Midbrain (tissue), 1 donor: ENCODE measurements at places on chromosomes 12 and 14.

DNA sequence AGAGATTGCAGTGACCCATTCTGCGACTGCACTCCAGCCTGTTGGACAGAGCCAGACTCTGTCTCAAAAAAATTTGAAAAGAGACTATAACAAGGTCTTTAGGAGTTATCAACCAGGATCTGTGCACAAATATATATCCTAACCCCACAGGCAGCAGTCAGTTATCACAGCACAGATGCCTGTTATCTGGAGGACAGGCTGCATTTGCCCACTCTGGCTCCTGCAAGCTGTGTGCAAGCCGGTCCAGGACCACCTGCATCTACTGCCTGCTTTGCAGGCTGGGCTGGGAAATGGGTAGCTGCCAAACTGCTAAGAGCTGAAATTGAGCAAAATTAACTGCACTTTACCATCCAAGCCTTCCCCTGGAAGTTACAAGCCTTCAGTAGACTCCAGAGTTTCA is 21.4 kb upstream of the RCOR1 start:
- no peak for DNase-seq

GRCh38 chr12:6962285-6963015 is 8.0 kb downstream of the PHB2 start:
- DNase-seq, result no peak

GRCh38 chr14:24876996-24877395 is 173.0 kb downstream of the STXBP6 start:
- peak; percentile 74 for DNase-seq

GRCh38 chr14:35385042-35385839 is 19.3 kb downstream of the NFKBIA start:
- peak; percentile 83 for DNase-seq

DNA sequence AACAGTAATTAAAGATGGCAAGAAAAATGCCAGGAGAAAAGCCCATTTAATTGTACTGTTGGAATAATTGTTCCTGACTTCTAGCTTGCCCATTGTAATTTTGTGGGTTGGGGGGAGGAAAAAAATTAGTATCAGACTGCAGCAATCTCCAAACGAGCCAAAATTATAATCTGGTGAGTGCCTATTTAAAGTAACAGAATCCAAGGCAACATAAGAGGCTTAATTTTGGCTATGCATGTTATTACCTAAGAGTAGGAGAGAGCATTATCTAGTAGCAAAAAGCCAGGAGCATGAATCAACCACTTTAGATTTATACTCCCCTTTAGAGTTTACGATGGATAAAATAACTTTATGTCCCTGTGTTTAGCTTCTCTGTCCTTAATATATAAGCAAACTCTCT is 14.6 kb upstream of the DENND5B start:
- no peak for DNase-seq

GRCh38 chr12:4562034-4562657 is at the start of gene DYRK4:
Gene DYRK4 (plus strand): TSS chr12:4562208. CDS start chr12:4562246, 38 bp downstream.
- DNase-seq, result peak; percentile 68
